ENCODE measurements at places on chromosomes 2 and 18.

- DNase-seq, result no peak
These were observed 28.0 kb downstream of the SRSF7 start for GRCh38 chr2:38723173-38723572.

DNA sequence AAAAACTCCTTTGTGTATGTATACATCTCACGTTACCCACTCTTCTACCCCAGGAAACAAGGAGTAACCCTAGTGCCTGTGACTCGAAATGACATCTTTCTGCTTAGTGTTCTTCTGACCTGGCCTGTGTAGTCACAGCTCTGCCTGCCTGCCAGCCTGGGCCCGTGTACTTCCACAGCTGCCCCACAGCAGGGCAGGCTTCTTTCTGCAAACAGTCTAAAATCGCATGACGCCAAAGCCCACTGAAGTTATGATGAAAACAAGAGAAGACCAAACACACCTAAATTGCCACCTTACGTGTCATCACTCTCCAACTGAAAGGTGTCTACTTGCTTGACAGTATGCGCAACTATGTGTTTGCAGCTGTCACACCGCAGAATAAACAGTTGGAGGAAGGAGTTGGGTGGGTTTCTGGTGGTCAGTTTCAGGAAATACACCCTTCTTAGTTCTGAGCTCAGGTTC is 1.5 kb downstream of the GAREM1 start:
- DNase-seq, result peak; percentile 54

DNA sequence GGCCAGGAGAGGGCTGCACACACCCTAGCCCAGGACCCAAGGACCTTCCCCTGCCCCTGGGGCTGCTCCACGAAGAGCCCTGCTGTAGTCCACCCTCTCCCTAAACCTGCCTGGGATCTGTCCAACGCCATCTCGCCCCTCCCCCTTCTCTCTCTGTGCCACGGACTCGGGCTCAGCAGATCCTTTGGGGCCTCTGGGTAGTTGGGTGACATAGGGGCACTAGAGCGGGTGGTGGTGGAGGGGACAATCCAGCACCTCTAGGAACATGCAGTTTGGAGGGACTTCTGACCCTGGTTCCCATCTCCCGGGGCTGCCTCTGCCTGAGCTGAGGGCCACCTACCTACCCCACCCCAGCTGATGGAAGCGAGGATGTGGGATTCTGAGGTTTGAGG is 7.3 kb upstream of the CRYBA2 start:
- DNase-seq, result no peak

GRCh38 chr2:241248289-241248688 is 59.8 kb downstream of the ANO7 start:
- no peak for DNase-seq

DNA sequence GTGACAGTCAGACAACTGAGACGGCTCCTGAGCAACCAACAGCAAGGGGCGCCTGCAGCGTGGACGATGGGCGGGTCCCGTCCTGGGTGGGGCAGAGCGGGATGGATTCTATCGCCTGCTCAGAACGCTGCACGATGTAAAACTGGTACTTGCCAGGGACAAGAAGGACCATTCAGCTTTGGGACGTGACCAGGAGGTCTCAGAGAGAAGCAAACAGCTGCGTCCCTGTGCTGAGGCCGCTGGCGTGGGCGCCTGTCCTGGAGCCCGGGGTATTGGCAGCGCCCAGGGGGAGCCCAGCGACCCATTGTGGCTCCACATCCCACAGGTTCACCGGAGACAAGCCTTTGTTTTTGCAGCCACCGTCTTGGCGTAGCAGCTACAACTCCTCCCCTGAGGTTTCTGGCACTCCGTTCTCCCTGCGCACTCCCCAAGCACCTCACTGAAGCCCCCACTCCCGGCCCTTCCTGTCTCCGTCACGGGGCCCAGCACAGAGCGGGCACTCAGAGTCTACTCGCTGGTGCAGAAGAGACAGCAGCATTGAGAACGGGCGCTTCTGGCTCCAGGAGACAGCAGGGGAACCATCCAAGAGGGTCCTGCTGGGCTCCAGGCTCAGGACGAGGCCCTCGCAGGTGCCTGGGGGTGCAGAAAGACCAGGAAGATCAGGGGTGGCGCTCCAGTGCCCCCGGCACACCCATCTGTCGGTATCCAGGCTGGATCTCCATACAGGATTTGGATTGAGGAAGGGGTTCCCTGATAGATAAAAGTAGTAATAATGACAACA is 22.1 kb upstream of the KCNG2 start:
- DNase-seq, result no peak

DNA sequence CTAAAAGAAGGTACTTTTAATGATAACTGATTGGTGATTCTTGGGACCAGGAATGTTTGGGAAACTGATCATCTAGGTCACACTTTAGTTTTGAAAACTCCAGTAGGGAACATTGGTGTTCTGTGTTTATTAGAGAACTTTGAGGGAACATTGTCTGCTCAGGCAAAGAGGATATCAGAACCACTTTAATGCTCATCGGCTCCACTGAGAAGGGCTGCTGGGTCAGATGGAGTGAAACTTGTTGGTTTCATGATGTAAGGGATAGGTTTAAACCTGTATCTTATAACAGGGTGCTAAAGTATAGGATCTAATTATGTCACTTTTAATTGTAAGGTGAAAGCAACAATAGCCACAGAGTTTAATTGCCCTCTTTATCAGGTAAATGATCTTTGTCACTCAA is 14.2 kb upstream of the POLI start:
- DNase-seq, result no peak

GRCh38 chr2:48605482-48606175 is 12.0 kb upstream of the GTF2A1L start:
- DNase-seq, result no peak

DNA sequence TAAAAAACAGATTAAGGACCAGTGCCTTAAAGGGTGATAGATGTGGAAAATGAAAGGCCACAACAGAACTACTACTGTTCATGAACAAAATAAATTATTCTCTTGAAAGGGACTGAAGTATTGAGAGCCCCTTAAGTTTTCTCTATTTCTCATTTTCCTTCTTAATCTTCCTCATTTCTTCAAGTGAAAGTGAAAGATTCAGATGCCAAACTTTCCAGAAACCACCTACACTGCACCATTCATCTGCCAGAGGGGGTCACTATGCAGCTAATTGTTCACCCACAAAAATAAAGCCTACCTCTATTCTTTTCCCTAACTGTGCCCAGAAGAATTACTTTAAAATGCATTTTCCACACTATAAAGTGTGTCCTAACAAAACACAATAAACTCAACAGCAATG is 140.1 kb downstream of the NR4A2 start:
- no peak for DNase-seq

DNA sequence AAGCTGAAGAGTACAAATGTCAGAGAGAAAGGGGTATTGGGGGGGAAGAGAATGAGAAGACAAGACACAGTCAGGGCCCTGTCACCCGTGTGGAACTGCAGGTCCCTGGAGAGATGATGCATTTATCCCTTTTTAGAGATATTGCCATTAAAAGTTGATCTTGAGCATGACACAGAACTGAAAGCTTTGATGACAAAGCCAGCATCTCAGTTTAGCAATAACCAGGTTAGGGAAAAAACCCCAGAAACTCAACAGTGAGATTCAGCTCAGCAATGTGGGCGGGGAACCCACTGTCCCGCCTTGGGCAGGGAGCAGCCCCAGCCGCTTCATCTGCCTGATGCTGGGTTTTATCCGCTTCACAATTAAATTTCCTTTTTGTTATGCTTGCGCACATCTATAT is 181.1 kb downstream of the NEDD4L start:
- no peak for DNase-seq

GRCh38 chr2:149307014-149307413 is 23.4 kb upstream of the LYPD6 start:
- no peak for DNase-seq

DNA sequence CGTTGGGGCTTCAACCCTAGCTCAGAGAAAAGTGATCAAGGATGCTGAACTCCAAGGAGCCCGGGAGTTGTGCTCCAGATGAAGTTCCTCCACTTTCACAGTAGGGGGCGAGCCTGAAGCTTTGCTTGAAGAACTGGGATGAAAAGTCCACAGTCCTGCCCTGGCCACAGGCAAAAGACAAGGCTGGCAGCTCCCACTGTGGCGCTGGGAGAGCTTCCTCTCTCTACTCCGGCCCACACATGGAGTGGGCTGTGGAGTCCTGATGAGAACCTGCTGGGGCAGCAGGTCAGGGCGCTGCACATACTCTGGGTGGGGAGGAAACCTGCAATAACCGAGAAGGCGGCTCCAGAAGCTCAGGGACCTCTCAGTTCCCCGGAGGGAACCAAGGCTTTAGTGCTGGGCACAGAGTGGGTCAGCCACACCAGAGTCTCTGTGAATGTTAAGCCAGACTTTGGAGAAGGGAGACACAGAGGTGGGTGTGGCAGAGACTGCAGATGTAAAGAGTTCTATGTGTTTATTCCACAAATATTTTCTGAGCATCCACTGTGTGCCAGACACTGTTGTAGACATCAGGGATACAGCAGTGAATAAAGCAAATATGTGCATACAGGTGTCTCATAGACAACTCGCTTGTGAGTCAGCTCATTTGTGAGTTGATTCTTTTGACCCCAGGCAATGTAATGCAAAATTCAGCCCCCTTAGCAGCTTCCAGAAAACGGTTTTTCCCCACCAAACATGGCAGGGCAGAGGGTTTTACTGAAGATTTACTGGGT is 48.0 kb upstream of the MRPL33 start:
- DNase-seq, result peak; percentile 72

GRCh38 chr2:17084877-17085276 is 419.2 kb upstream of the CYRIA start:
- DNase-seq, result no peak

DNA sequence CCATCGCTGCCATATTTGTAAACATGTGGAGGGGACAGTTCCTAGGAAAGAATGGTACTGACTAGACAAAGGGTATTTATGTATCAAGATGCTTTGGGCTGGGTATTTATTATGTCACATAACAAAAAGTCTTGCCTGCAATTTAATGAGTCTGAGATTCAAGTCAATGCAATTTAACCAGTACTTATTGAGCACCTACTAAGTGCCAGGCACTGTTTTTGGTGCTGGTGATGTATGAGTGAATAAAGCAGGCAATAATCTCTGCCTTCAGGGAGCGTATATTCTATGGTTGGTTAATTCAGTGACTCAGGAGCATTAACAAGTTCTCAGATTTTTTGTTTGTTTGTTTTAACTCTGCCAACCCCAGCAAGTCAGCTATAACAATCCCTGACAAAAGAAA is 24.6 kb upstream of the ACVR1 start:
- no peak for DNase-seq

DNA sequence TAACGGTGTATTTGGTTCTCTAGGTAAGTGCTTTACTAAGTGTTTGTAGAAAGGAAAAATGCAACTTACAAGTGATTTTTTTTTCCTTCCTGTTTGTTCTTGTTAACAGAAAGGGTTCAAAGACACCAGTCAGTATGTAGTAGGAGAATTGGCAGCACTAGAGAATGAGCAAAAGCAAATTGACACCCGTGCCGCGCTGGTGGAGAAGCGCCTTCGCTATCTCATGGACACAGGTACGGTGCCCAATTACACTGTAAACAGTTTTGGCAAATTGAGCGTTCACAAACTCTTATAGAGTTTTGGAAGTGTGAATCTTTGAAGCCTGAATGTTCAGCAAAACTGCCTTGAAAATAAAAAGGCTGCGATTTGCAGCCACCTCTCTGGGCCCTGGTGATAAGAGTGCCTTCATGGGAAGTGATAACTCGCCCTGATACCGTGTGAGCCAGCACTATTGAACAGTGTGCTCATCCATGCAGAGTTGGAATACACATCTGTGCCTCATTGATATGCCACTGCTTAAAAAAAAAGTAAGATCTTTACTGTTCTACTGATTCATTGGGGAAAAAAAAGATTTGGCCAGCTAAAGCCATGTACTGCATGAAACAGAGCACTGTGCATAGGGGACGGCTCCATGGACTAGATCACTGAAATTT is 54.0 kb upstream of the OTX1 start:
- no peak for DNase-seq

GRCh38 chr18:77058290-77058835 is 74.2 kb downstream of the MBP start:
- DNase-seq, result no peak

- DNase-seq, result no peak
These were observed 24.4 kb upstream of the ITGB6 start for GRCh38 chr2:160224507-160224906.

DNA sequence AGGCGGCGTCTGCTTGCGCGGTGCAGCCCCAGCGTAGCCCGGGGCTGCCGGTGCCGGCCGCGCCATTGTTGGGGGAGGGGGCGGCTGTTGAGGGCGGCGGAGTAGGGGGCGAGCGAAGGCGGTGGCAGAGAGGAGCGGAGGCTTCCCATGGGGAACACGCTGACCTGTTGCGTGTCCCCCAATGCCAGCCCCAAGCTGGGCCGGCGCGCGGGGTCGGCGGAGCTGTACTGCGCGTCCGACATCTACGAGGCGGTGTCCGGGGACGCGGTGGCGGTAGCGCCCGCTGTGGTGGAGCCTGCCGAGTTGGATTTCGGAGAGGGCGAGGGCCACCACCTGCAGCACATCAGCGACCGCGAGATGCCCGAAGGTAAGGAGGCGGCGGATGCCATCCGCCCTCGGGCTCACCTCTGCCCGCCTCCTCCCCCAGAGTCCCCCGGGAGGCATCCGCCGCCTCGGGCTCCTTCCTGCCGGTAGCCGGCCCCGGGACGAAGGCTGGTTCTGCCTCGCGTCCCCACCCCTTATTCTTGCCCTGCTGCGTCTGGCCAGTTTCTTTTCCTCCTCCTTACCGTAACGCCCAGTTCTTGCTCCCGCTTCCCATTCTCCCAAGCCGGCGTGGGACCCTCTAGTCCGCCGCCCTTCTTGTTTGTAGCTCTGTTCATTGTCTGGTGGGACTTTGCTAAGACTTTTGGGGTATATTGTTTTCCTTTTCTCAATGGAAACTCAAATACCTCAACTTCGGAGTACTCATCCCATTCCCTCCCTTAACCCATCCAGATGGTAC is 500 bp downstream of the CCNYL1 start:
- DNase-seq, result peak; percentile 40

DNA sequence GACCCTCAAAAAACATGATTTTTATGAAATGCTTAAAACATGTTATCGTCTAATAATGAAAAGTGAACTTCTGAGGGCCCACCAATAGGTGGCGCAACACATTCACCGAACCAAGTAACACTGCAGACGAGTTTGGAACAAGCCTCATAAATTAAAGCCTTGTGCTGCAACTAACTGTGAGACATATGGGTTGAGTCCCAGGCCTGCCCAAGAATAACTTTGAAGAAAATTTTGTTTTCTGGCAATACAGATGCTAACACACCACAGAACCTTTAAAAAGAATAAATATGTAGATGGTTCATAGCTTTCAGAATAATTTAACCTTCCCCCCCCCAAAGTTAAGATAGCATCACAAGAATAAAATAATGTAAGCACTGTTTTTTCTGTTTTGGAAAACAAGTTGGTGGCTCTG is 285.9 kb downstream of the RNF144A start:
- DNase-seq, result no peak

GRCh38 chr2:236638707-236639106 is 69.1 kb downstream of the ACKR3 start:
- DNase-seq, result no peak
